ENCODE measurements at places on chromosomes 12 and 14.

DNA sequence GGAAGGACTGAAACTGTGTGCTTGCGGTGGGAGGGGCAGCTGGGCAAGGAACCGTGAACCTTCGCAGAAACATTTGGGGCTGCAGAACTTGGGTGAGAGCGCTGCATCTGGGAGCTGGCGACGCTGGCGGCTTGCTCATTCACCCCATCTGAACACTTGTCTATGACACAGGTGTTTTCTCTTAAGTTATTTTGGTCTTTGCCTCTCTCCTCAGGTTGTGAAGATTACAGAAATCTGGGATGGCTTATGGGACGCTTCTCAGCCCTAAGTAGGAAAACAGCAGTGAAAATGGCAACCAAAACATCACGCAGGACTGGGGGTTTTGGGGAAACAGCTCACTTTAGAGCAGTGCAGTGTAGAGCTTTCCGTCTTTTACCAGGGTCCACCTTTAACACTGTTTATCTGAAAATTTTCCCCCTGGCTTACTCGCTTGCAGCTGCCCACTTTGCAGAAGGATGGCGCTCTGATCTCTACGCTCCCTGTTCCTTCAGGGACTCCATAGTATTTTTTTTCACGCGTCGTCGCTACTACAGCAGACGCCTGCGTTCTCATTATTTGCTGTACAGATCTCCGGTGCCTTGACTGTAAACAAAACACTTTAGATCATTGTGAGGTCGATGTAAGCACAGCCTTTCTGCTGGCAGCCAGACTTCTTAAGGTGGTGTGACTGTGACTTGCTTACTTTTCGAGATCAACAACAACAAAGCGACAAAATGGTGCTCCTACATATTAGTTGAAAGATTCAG is 2.7 kb upstream of the CDKN1B start:
- no peak for DNase-seq

- DNase-seq = no peak
These were observed 100.7 kb downstream of the ITPR2 start for GRCh38 chr12:26732005-26732908.

GRCh38 chr12:64404470-64405256 is 471 bp downstream of the XPOT start:
- no peak for DNase-seq

DNA sequence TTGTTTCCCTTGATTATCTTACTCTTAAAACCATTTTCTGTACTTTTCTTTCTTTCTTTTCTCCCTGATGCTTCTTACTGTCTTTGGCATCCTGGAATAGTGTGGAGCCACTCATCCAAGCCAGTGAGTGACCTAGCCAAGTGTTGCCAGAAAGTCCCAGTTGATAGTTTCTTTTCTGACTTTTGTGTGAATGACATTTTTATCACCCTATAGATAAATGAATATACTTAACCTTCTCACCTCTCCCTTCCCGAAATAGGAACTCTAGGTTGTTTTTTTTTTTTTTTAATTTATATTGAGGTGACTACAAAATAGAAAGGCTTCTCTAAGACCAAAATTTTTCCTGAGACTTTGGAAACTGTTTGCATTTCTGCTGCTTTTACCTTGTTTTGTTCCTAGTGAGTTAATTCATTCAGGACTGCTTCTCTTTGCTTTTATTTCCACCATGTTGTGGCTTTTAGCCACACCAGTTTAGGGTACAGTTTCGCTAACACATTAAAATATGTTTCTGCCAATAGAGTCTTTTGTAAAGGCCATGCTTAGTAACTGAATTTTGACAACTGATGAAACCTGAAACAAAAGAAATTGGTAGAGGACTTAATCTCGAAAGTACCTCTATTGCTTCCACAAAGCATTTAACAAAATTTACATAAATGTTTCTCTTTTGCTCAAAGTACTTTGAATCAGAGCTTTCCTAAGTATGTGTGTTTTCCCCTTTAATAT is 194.6 kb downstream of the ERC1 start:
- DNase-seq = no peak

DNA sequence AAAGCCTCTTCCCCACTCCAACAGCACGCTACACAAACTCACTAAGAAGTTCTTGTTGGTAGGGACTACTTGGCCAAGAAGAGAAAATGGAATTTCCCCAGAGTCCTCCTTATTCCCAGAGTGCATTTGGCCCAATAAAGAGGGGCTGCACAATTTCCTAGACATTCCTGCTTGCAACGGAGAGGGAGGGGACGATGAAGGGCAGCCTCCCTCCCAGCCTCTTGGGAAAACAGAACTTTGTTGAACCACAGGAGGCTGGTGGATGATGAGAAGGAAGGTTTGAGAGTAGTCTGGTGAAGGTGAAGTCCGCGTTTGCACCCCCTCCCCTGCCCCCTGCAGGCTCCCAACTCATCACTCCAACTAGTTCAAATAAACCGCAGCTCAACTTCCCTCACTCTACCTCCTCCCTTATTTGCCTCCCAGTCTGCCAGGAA is 19.1 kb upstream of the TBX3 start:
- no peak for DNase-seq

- DNase-seq = no peak
These were observed 136.4 kb upstream of the USP15 start for GRCh38 chr12:62123721-62124203.
